Left kidney (tissue), 8 donors: ENCODE measurements at places on chromosomes 5 and 9. TPM values are rescaled to one million over a fixed set of nuclear protein-coding genes. Genes with fewer than 3 reads are reported as not detected.

Gene ORM1
- 0.22 TPM for polyA plus RNA-seq

Gene NAIF1
- 10.8 TPM for polyA plus RNA-seq

Gene OR1L4
- not detected for polyA plus RNA-seq

Gene EQTN
- polyA plus RNA-seq, result 0.43 TPM

Gene NRARP
- polyA plus RNA-seq, result 5.1 TPM

Gene CATSPER3
- polyA plus RNA-seq, result 1.7 TPM

Gene CER1
- polyA plus RNA-seq, result 3.3 TPM

- DNase-seq, result no peak
Measured at GRCh38 chr5:150649108-150650020, 8.9 kb downstream of the SYNPO start.

DNA sequence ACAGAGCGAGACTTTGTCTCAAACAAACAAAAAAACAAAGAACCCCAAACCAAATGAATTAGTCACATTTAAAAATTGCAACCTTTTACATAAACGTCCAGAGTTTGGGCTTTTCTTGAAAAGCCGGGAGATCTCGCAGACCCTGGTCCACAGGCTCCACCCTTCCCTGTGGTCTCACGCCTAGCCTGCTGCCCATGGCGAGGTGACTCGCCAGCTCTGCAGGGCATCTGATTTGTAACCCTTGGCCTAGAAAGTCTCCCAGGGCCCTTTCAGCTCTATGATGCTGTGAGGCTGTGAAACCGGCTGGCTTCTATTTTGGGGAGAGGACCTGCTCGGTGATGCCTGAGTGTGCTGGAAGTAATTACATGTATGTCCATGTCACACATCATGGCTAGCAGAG lies 44.7 kb upstream of the PHYKPL start:
- DNase-seq, result no peak

DNA sequence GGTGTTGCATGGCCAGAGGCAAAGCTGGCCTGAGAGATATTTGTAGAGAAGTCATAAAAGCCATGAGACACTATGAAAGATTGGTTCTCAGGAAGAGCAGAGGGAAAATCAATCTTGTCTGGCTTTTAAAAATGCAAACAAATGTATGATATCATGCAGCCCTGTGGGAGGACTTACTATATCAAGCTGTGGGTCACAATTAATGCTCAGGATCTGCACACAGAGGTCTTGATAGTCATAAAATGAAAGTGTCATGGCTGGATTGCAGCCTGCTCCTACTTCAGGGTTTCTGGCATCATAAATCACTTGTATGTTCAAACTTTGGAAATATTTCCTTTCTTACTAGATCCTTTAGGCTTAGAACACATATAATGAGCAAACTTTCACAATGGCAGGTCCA lies 151.5 kb downstream of the SEMA6A start:
- peak; percentile 61 for DNase-seq

DNA sequence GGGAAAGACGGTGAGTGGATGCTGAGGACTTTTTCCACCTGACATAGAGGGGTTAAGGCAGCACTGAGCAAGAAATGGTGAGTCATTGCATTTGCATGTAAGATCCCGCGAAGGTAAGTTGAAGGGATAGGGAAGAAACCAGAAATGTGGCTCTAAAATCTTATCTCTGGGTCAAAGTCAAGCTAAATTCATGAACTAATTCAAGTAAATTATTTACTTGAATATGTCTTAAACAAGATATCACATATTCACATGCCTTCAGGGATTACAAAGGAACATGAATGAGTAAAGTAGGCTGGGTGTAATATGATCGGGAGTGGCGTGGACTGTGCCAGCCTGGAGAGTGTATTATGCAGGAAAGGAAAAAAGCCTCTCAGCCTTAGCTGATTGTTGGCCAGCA lies 74.4 kb upstream of the EQTN start:
- no peak for DNase-seq

GRCh38 chr5:62824936-62825335 lies 246.3 kb downstream of the LRRC70 start:
- DNase-seq, result no peak

DNA sequence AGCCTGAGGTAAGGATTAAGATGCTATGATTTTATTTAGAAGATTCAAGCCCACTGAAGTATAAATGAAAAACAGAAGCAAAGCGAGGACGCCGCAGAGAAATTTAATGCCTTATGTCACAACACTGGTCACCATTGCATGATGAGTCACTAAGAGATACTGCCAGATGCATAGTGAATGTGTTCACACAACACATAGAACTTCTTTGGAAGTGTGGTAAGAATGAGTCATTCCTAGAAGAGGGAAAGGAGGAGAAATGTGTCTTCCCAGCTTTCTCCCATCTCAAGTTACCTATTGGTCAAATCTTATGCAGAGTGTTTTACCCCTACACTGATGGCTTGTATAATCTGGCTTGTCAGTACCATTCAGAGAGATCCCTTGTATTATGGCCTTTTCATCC lies 465.3 kb upstream of the ARRDC3 start:
- no peak for DNase-seq

DNA sequence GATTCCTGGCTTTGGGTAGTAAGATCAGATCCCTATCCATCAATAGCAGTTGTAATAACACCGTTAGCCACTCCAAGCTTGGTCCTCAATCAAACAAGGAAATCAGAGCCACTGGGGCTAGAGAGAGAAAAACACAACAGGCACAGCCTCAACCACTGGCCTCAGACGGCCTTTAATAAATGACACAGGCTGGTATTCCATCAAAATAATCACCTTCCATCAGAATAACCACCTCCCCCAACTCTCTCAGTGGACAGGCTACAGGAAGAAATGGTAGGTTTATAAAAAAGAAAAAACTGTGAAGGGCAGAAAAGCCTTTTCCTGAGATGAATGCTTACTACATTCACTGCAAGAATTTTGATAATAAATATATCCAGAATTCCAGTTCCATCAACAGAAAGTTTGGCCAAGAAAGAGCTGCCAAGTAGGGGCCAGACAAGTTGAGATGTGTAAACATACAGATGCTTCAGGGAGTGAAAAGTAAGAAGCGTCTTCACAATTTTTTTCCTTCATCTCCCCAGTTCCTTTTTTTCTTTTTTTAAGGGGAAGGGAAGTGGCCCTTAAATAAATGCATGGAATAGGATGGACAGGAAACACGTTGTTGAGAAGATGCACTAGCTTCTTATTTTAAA lies 5.5 kb downstream of the FOXD1 start:
- DNase-seq, result no peak

DNA sequence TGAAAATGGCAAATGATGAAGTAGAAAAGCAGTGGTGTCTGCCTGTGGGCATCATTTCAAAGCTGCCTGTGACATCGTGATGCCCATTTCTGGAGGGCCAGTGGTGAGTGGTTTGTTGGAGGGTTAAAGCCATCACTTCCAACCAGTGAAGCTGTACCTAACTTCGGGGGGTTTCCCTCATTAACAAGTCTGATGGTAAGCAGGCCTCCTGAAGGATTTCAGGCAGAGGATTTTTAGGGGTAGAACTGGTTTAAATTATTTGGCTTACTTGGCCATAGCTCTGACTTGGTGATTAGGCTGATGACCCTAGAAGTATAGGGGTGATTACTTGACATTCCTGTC lies 10.7 kb downstream of the TNFAIP8 start:
- no peak for DNase-seq

DNA sequence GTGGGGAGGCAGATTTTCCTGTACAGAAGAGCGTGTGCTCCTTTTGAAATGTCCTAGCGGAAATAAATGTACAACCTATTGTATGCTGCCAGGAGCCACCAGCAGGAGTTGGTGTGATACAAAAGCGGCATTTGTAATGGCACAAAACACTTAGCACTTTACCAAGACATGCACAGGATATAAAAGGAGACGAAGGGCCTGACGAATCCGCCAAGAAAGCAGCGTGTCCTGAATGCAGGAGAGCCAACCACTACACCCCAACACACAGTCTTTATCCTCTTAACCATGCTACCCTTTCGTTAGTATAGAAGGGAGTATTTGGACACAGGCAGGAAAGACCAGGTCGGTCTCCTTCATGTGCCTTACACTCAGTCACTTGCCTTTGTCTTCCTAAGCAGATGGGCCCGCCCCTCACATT lies 218.1 kb downstream of the TRIM32 start:
- no peak for DNase-seq

DNA sequence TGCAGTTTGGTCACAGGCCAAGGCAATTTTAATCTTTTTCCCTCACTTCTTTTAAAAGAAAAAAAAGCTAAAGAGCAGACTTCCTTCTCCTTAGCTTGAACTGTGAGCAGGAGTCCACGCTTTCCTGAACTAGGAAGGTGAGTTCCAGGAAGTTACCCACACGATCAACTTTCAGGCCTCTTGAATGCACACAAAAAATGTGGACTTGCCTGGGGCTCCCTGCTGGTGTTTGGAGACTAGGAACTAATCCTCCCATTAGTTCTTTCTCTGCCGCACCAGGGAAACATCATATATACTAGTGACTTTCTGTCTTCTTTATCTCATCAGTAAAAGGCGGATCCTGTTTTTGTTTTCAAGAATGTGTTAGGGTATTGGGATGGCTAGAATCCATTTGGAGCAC lies 240.0 kb downstream of the GOLPH3 start:
- DNase-seq, result no peak

DNA sequence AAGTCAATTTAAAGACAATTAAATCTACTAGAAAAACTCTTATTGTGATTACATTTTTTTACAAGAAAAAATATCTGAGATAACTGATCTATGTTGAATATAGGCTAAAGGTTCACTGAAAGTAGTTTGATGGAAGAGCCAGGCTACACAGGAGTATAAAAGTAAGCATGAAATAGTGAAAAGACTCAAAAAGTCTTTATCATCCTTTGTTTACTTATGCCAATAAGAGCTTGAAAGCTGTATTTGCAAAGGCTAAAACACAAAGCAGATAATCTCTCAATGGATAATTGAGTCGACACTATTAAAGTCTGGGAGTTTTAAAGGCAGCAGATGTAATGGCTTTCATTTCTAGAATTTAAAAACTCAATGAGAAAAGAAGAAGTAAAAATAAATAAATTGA lies 42.0 kb downstream of the SSBP2 start:
- DNase-seq, result no peak

GRCh38 chr5:158843305-158843704 lies 256.4 kb downstream of the EBF1 start:
- no peak for DNase-seq

GRCh38 chr5:91225848-91226686 lies 157.1 kb downstream of the ARRDC3 start:
- peak; percentile 30 for DNase-seq

- no peak for DNase-seq
Measured at GRCh38 chr5:131509801-131510200, 125.2 kb downstream of the RAPGEF6 start.

DNA sequence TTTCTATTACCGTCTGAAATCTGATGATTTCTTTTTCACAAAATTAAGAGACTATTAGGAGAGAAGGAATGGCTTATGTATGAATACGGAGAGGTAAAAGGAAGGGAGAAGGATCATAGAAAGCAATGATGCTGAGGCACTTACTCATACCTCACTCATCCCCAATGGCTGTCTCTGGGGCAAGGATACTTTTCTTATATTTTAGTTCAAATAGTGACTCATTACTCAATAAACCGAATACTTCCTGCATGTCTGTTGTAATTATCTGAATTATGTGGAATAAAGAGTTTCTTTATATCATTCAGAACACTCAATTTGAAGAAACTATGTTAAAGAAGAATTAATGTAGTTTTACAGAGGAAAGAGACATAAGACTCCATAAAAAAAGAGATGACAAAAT lies 284.5 kb upstream of the NUDT12 start:
- no peak for DNase-seq

DNA sequence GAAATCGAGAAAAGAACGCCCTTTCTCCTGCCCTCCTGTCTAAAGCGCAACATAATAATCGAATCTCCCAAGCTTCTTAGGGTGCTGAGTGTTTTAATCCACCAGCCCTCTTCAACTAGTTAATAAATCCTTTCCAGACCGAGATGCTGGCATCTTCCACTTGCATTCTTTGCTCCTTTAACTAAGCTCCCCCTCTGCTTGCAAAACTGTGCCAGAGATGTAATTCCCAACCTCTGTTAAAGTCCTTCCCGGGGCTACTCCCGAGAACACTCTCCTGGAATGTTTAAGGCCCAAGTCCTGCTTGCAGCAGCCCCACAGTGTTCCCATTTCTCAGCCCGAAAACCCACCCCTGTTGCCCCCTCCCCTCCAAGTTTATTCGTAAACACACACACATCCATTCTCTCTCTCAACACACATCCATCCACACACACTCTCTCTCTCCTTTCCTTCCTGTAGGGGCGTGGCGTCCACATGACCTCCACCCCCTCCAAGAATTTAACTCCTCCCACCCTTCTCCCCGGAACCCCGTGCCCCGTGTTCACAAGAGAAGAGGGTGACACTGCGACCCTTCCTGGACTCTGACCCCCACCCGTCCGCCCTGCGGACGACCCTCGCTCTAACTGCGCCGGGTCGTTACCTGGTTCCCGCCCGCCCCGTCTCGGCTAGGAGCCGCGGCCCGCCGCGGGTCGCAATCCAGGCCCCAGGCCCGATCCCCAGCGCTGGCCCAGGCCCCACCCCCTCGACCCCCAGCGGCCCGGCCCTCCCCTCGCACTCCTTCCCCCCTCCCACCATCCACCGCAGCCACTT lies 7.0 kb upstream of the MGAT1 start:
- DNase-seq, result peak; percentile 82

- no peak for DNase-seq
Measured at GRCh38 chr9:19050637-19051591, 1.7 kb downstream of the RRAGA start.
